Activated CD8-positive, alpha-beta memory T cell treated with anti-CD3 and anti-CD28 coated beads for 1 hour (primary cell): ENCODE measurements at places on chromosomes 3 and 15.

DNA sequence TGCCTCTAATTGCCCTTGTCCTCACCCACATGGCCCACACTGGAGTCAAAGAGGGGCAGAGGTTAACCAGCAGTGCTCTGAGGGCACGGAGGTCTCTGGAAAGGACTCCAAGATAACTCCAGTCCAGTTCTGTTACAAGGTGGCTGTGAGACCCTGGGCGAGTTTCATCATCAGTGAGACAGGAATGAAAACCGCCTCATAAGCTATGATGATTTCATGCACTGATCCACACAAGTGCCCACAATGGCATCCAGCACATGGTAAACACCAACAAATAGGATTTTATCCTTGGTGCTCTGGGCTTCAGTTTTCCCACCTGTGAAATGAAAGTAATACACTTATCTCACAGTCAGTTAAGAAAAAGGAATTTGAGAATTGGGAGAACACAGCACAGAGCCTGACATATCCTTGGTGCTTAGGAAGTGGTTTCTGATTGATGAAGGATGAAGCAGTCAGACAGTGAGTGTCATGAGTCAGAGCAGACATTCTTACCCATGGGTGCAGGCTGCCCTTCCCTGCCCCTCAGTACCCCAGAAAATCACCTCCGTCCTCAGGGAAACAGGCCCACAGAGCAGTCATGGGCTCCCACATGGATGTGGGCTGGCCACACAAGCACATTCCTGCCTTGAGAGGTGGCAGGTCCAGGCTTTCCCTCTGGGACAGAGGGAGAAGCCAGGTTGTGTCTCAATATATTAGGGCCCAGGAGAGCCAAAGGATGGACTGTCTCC, 48.4 kb downstream of the DAPK2 start:
- no peak for DNase-seq

- DNase-seq = no peak
Observed at GRCh38 chr3:177069514-177070329, 127.6 kb downstream of the TBL1XR1 start.

DNA sequence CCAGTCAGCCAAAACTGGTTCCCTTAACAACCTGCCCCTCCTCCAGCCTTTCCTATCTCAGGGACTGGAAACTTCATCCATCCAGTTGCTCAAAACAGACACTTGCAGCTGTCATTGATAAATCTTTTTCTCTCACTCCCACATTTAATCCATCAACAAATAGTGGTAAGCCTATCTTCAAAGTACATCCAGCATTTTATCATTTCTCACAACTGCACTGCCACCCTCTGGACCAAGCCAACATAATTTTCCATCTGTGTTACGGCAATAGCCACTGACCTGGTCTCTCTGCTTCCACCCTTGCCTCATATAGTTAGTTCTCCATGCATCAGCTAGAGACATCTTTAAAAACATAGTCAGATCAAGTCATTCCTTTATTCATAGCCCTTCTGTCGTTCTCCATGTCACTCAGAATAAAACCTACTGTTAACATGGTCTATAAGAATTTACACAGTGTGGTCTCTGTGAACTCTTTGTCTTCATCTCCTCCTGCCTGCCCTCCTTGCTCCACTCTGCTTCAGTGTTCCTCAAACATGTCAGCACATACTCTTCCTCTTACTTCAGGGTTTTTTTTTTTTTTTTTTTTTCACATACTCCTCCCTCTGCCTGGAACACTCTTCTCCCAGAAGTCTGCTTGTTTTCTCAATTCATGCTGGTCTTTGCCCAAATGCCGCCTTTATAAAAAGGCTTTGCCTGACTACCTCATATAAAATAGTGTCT, 102.5 kb upstream of the COL6A5 start:
- no peak for DNase-seq

GRCh38 chr3:170322566-170323269, 34.8 kb upstream of the SKIL start:
- no peak for DNase-seq

GRCh38 chr3:42662037-42662812, 8.7 kb downstream of the ZBTB47 start:
- DNase-seq = no peak

DNA sequence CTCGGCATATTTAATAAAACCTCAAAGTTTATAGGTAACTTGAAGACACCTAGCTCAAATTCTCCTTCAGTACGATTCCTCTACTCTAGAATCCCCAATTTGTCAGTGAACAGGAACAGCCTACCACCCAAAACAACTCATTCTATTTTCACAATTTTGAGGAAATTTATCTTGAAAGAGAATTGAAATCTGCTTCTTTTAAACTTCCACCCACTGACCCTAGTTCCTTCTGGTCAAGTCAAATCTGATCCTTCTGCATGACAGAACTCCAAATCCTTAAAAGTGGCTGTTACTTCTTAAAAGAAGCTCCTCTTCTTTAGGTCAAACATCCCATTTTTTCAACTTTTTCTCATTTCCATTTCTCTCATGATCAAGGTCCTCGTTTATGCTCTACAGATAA, 4.4 kb downstream of the GABPB1 start:
- DNase-seq = no peak

GRCh38 chr15:69074843-69075224, 60.3 kb downstream of the NOX5 start:
- DNase-seq = no peak

DNA sequence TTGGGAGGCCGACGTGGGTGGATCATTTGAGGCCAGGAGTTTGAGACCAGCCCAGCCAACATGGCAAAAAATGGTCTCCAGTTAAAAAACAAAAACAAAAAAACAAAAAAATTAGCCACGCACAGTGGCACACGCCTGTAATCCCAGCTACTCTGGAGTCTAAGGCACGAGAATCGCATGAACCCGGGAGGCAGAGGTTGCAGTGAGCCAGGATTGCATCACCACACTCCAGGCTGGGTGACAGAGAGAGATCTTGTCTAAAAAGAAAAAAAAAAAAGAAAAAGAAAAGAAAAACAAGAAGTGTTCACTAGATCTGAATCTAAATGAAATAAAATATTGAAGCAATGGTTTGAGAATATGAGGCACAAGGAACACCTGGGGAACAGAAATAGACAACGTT, 36.7 kb downstream of the SLC9A9 start:
- no peak for DNase-seq

DNA sequence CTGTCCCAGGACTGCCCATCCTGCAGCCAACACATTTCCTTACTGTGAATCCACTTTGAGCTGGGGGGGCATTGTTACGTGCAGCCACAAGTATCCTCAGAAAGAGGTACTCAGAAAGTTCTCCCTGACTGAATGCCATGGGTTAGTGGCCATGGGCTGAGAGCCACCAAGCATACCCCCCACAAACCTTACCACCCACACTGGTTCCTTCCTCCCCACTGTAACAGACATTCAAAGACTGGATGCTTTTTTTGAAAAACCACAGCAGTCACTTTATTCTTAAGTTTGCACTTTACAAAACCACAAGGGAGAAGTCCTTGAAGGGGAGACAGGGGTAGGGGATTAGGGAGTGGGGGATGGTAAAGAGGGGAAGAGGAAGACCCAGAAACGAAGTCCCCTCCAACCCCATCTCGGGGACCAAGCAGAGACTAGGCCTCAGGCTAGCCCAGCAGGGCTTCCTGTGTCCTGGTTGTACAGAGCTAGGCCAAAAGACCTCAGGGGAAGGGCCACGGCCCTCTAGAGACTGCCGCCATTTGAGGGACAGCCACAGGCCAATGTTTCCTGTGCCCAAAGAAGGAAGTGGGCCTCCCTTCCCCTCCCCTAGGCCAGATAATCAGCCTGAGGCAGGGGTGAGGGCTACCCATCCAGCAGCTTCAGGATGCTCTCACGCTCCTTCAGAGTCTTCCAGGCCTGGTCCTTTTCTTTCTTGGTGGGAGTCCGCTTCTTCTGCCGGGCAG, 10.1 kb upstream of the CAMK1 start:
- no peak for DNase-seq

DNA sequence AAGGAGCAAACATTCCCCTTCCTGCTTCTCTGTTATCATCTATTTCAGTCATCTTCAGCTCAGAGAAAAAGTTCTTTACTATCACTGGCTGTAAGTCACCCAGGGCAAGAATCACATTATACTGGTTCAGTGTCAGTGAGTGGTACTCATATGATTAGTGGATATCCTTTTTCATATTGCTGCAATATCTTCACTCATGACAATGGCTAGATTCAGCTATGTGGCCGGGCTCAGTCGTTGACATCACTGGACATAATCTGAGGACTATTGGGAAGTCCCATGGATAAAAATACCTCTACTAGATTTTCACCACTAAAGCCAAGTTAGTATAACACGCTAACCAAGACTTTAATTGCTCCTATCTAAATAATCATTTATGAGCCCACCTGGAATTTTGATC, 91.3 kb upstream of the UBE2E2 start:
- DNase-seq = no peak

- no peak for DNase-seq
Observed at GRCh38 chr15:66142285-66142684, 111.3 kb downstream of the MEGF11 start.

DNA sequence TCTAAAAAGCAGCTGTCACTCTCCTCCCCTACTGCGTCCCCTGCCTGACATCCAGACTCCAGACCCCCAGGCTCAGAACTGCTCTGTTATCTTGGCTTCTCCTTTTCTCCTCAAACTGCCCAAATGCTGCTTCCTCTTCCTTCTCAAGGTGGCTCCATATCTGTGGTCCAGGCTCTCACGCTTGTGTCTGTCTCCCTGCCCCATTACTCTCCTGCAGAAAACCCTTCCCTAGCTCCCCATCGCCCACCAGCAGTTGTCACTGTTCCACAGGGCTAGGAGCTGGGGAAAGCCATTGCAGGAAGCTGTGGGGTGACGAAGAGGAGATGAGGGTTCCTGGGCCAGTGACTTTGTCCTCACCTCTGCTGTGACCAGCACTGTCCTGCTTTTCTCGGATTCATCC, 30.7 kb upstream of the CGNL1 start:
- no peak for DNase-seq

GRCh38 chr3:111998636-111999483, at the start of gene TAGLN3:
Gene TAGLN3 (plus strand): TSS chr3:111998922. CDS start chr3:111999423, 501 bp downstream.
- no peak for DNase-seq

DNA sequence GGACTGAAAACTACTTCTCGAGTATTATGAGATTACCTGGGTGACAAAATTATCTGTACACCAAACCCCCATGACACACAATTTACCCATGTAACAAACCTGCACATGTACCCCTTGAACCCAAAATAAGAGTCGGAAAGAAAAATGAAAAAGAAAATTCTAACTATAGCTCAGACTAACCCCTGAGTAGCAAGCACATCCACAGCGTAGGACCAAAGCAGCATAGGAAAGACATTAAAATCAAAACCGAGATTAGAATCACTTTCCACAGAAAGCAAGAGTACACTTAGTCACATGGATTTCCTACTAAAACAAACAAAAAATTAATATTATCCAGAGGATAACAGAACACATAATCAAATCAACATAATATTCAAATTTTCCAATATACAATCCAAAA, 6.3 kb upstream of the PIK3CA start:
- DNase-seq = no peak

DNA sequence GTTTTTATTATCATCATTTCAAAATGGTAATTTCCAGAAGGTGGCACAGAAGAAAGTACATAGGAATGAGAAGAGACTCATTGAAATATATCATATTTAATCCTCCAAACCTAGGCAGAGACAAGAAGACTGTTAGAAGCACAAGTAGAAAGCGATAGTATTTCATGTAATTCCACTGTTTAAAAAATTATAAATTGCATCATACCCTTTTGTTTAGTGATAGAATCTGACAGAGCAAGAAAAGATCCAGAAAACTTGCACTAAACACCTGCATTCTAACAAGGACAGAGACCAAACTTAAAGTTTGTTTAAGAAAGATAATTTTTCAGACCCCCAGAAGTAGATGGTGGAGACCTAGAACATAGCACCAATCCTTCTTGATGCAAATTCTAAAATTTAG, 56.9 kb upstream of the CD96 start:
- no peak for DNase-seq

DNA sequence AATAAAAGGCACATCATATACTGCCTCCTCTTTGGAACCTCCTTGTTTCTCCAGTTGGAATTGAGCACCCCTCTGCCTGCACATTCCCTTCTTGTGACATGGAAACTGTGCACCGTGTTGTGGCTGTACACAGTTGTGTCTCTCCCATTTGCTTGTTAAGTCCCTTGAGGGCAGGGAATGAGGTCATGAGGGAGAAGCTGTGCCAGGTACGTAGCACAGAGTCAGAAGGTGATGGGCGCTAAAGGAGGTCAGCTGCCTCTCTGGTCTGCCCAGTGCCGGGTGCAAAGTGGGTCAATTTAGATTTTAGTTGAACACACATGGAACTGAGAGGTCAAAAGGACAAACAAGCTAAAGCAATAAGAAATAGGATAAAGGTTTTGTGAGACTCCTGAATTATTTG, 124.4 kb downstream of the FAM43A start:
- DNase-seq = no peak

GRCh38 chr3:48635222-48636021, at the start of gene SLC26A6:
Gene SLC26A6 (minus strand): TSS chr3:48635461. CDS start chr3:48635393, 68 bp downstream.
- peak; percentile 75 for DNase-seq

DNA sequence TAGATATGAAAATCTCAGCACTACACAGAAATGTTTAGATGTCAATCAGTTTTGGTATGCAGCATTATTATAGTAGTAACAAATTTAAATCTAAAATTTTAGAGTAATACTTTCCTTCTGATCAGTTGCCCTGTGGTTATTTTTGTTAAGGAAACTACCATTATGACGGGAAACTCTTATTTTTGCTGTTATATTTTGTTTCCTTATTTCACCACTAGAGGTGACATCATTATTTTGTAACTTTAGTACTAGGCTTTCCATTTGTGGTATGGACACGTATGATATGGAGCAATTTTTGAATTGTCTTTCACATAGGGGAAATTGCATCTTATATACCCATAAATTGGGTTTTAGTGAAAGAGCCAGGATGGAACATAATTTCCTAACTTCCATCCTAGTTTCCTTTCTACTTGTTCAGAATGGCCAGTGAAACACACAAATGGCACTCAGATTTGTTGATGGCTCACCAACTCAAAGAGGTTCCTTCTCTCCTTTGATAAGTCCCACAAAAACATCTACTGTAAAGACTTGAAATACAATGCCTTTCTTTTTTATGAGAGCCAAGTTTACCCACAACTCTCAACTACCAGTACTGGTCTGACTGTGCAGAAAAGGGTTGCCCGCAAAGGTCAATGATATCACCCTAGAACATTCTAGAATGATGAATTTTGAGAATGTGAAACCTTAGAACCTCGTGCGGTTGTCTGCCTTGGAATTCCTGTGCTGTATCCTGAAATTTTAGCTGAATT, 19.4 kb upstream of the PPP4R2 start:
- no peak for DNase-seq

- peak; percentile 21 for DNase-seq
Observed at GRCh38 chr3:128875556-128876120, 3.8 kb upstream of the ACAD9 start.

DNA sequence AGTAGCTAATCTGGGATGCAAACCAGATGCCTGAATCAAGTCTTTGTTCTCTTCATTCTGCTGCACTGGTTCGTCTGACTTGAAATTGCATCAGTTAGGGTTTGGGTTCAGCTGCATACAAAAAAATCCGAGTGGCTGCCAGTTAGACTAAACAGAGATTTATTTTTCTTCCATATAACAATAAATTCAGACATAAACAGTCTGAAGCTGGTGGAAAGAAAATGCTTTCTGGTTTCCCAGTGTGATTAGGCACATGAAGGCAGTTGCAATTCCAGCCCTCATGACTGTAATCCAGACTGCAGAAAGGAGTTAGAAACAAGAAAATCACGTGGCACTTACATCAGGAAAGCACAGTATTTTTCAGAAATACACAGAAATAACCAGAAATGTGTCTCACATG, 930.7 kb downstream of the MCTP2 start:
- no peak for DNase-seq

- DNase-seq = no peak
Observed at GRCh38 chr15:43165801-43166325, 19.3 kb upstream of the CCNDBP1 start.
